ENCODE measurements at places on chromosomes 11 and 22.

GRCh38 chr11:14230407-14230806 is 128.6 kb downstream of the RRAS2 start:
- DNase-seq: no peak

- DNase-seq: peak; percentile 19
Observed at GRCh38 chr11:20089796-20090653, 70.2 kb downstream of the DBX1 start.

- peak; percentile 64 for DNase-seq
Observed at GRCh38 chr11:10605941-10606381, 37.5 kb upstream of the LYVE1 start.

DNA sequence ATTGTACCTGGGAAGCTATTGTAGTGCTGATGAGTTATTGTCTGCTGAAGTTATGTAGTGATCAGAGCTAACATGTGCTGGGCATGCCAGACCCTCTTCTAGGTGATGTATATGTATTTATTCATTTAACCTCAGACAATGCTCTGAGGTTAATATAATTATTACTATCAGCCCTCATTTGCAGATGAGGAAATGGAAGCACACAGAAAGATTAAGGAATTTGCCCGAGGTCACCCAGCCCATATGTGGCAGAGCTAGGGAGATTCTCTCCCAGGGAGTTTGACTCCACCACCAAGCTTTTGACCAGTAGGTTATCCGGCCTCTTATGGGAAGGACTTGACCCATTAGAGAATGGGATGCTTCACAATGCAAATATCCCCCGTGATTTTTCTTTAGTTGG is 114.2 kb upstream of the NAV2 start:
- DNase-seq: no peak

- no peak for DNase-seq
Observed at GRCh38 chr11:90216611-90217010, 6.2 kb downstream of the CHORDC1 start.

DNA sequence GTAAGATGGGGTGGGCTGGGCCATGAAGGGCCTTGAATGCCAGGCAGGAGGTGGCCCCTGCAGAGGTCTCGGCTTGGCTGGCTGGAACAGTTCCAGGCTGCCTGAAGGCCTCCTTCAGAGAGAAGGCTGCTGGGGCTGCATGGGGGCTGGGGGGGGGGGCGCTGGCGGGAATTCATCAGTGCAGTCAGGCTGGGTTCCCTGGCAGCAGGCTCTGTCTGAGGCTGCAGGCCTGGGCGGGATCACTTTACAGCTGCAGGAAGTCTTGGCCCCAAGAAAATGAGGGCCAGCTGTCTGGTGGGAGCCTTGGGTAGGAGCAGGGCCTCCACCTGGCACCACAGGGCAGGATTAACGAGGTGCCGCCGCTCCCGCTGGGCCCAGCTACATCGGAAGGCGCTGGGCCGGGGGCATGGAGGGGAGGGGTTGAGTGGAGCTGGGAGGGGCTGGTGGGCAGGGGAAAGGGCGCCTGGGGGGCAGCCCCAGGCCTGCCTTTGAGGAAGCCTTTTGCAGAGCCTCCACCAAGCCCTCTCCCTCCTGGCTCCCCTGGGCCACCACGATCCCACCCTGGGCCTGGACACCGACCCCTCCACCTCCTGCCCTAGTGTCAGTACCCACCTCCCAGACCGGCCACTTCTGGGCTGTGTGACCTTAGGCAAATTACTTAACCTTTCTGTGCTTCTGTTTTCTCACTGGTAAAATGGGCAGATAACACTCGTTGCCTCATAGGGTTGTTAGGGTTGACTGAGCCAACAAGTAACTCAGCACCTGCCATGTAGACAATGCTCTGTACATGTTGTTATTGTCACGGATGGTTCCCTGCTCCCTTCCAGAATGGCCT is 31.0 kb upstream of the HMOX1 start:
- no peak for DNase-seq

DNA sequence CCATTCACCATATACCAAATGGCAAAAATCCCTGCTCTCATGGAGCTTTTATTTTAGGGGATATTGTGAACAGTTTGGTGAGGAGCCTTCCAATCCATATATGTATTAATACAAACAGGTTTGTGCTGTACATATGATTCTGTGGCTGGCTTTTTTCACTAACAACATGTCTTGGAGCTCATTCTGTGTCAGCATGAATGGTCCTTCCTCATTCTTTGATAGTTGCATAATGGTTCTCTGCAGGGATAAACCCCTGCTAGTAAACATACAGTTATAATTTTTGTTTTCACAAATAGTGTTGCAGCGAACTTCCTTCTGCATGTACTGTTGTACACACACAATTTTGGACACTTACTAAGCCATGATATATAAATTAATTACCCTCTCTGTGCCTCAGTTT is 8.3 kb downstream of the PRR5L start:
- DNase-seq: no peak

- DNase-seq: no peak
Observed at GRCh38 chr11:47573321-47573720, 5.4 kb downstream of the KBTBD4 start.

- no peak for DNase-seq
Observed at GRCh38 chr22:48780597-48781277, 1046.9 kb downstream of the BRD1 start.

DNA sequence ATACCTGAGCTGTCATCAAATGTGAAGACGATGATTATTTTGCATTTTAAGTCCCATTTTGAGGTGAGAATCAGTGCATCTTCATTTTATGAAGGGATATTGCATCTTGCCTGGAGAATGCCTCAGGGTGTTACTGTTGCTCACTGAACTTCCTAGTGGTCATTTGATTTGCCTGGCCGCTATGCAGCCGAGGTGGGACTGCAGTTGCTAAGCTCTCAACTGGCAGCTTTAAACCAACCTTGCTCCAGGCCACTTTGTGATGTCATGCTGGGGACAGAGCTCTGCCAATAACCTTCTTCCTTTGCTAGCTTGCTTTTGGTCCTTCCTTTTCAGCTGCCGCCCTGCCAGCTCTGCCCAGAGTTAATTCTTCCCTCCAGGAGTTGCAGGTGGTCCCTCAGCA is 409.4 kb upstream of the B3GAT1 start:
- no peak for DNase-seq

DNA sequence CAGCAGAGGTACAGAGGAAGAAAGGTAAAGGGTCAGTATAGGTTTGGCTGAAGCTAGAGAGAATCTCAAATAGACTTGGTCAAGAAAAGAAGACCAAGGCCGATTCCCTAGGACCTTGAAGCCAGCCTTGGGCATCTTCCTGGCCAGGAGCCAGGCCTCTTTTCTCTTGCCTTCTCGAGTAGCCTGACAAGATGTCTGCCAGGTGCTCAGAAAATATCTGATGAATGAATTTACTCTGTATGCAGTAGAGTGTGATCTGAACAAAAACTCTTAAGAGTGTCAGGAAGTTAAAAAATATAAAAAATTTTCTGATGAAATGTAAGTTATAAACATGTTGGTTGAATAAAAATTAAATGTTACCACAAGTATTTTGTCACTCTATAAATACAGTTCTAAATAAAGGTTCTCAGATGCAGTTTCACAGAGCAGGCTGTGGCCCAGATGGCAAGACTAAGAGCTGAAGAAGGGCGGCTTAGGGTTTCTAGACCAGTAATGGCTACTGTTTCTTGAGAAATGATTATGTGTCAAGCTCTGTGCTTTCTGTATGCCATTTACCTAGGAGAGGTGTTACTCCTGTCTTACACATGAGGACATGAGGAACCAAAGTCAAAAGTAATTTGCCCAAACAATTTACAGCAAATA is 98.1 kb downstream of the ATXN10 start:
- no peak for DNase-seq

DNA sequence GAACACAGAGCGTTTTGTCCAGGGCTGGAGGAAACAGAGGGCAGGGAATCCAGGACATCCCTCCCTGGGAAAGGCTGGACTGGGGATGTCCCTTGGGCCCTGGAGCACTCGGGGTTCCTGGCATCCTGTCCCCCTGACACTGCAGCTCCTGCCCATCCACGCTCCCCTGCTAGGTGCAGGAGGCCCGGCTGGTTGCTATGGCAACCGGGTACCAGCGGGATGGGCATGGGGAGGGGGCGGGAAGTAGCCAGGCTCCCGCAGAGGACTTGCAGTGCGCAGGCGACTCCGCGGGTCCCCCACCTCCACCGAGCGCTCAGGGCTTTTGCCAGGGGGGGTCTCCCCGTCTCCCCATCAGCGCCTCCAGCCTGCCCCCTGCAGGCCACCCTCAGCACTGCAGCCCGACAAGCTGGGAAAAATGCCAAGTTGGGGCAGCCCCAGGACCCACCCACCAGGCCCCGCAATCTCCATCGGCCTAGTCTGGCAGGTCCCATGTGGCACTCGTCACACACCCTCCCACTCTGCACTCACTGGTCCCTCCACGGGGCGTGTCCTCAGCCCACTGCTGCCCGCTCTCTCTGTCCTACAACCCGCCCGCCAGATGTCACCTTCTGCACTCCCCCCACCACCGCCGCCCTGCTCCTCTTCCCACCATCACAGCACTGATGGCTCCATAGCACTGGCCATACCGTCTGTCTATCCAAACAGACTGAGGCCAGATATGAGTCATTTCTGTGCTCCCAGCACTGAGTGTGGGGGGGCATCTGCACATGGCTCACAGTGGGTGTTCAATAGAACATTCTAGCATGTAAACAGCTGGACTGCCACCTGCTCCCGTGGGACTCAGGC is 31.5 kb downstream of the KIAA0930 start:
- DNase-seq: peak; percentile 82

DNA sequence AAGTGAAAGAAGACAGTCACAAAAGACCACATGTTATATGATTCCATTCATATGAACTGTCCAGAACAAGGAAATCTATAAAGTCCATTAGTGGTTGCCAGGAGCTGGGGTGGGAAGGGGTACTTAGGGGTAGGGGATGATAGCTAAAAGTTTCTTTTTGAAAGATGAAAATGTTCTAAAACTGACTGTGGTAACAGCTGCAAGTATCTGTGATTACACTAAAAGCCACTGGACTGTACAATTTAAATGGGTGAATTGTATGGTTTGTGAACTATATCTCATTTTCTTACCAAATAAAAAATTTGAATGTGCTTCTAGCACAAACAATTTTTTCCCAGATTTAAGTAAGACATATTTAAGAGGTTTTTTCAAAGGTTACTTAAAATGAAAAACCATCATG is 22.1 kb downstream of the CHKA start:
- DNase-seq: no peak

DNA sequence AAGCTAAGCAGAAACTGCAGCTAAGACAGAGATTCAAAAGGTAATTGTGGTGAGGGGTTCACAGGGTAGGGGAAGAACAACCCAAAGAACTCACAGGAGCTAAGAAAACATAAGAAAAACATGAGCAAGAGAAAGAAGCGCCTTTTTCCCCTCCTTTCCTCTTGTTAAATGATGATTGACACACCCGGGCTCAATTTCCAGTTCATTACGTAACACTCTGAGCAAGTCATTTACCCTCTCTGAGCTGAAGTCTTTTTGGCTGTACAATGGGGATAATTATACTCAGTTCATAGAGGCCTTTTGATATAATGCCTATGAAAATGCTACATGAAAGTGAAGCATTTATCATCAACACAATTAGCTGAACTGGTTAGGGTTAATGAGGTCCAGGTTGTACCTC is 17.2 kb downstream of the LRP4 start:
- DNase-seq: no peak

- no peak for DNase-seq
Observed at GRCh38 chr11:62487136-62487535, 59.5 kb downstream of the AHNAK start.

DNA sequence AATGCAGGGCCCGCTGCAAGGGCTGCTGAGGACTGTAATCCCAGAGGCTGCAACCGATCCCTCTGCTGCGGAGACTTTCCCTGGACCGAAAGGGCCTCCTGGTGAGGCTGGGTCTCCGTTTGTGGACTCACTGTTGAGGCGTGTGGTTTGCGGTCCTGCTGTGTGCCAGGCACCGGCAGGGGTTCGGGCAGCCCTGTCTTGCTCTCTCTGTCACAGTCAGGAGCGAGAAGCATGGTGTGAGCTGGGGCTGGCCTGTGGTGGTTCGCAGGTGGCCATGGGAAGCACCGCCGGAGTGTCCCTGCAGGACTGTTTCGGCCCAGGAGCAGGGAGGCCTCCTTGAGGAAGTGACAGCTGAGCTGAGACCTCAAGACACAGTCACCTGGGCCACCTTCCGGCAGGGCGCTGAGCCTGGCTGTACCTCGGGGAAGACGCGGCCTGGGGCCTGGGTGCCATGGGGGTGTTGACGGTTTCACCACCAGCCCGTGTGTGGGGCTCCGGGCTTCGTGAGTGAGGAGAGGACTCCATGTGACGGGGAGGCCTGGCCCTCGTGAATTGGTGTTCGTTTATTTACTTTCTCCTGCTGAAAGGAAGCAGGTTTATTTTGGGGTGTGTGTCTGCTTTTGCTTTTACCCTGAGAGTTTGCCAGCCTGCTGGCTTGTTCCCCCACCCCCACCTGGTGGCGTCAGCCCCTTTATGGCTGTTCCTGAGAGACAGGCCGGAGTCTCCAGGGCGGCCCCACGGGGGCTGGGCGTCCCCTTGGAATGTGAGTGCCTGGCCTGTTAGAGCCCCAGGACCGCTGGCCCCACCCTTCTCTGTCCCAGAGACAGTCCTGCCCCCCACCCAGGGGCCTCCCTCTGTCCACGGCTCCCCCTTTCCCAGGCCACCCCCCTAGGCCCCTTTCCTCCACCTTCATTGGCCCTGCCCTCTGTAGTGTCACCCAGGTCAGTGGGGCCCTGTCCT is 122.5 kb downstream of the KCNQ1OT1 start:
- DNase-seq: no peak

DNA sequence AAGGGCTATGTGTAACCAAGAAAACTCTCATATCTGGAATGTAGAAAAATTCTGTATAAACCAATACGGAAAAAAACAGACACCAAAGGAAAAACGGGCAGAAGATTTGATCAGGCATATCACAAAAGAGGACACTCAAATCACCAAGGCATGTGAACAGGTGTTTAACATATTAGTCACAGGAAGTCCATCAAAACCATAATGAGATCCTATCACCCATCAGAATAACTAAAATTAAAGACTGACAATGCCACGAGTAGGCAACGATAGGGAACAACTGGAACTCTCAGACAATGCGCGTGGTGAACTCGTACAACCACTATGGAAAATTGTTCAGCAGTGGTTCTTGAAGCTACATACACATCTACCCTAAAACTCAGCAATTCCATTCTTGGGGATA is 94.5 kb downstream of the MICAL3 start:
- no peak for DNase-seq

DNA sequence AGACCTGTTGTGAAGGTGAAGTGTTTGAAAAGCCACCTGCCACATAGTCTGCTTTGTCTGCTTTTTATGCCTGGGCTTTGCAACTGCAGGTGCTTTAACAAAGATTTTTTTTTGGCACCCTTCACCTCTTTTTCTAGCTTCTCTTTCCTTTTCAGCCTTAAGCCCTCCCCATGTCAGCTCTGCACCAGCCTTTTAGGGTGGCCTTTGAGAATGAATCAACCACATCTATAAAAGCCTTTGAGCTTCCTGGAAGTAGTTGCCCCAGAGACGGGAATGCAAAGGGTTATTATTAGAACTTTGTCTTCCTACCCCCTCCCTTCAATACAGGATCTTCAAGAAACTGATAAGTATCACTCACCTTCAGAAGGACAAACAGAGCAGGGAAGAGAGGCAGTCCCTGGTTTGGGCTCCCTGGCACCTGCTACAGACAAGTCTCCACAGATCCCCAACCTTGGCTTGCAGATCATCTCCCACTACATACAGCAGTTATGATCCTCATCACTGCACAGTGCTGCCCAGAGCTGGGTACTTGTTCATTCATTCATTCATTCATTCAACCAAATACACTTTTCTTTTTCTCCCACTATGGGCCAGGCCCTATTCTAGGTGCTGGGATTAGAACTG is 8.0 kb downstream of the PVALB start:
- DNase-seq: no peak

- peak; percentile 82 for DNase-seq
Observed at GRCh38 chr11:8604078-8604723, 10.2 kb upstream of the STK33 start.

- DNase-seq: peak; percentile 21
Observed at GRCh38 chr22:41092847-41093411, 537 bp downstream of the EP300 start.
